ENCODE measurements at places on chromosomes 3 and 15.
A peak's percentile ranks its signal among the peaks of the same experiment; 100 is the strongest.

DNA sequence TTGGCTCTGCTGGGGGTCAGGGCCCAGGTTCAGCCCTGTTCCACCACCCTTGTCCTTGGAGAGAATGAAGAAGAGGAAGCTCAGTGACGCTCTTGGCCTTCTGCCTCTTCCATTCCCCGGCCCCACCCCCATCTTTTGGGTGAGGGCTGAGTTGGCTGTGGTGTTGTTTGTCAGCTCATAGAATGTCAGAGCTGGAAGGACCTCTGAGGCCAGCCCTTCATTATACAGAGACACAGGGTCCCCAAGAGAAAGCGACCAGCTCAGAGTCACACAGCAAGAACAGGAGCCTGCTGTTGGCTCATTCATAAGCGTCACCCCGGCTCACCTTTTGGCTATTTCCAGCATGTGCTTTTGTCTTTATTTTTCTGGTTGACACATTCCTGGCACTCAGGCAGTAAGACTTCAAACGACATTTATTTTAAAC is 68.2 kb downstream of the AAGAB start:
- DNase-seq, result peak; percentile 28

GRCh38 chr3:81891055-81891895 is 129.8 kb upstream of the GBE1 start:
- no peak for DNase-seq

- no peak for DNase-seq
These were observed 95.9 kb downstream of the SEMA5B start for GRCh38 chr3:122931636-122932035.

- no peak for DNase-seq
These were observed 89.4 kb upstream of the CDAN1 start for GRCh38 chr15:42826251-42826890.

GRCh38 chr15:96349857-96350720 is 19.6 kb downstream of the NR2F2 start:
- no peak for DNase-seq

Measured in OCI-M1 (cell line).